ENCODE measurements at places on chromosomes 3 and 15.

DNA sequence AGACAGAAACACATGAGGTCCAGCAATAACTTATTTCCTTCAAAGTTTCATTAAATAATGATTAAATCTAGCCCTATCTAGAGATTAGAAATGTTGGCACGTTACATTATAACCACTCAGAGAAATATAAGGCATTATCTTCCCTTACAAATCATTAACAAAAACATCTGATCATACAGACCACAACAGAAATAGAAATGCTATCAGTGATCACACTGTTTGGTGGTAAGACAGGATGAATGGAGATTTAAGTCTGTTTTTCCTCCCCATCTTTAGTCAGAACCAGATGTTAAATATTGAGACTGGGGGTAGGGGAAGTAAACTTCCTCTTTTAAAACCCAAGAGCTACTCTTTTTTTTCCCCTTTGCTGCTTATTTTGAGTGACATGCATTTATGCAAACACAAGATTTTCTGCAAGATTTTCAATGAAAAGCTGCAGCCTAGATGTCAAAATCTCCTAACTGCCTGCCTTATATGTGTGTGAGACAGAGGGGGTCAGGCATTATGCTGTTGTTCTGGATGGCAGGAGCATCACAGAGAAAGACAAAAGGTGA lies 70.4 kb downstream of the CBLB start:
- no peak for DNase-seq

- no peak for DNase-seq
Observed at GRCh38 chr15:66766282-66767230, 64.5 kb downstream of the SMAD6 start.

DNA sequence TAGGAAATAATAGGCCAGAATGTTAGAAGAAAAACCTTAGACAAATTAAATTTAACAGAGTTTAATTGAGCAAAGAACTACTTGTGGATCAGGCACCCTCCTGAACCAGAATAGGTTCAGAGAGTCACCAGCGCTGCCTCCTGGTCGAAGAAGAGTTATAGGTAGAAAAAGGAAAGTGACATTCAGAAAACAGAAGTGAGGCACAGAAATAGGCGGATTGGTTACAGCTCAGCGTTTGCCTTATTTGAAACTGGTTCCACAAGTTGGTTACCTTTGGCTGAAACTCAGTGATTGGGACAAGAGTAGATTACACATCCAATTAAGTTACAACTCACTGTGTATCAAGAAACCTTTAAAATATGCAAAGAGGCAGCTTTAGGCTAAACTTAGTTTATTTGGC lies 4.4 kb downstream of the AADAC start:
- no peak for DNase-seq

DNA sequence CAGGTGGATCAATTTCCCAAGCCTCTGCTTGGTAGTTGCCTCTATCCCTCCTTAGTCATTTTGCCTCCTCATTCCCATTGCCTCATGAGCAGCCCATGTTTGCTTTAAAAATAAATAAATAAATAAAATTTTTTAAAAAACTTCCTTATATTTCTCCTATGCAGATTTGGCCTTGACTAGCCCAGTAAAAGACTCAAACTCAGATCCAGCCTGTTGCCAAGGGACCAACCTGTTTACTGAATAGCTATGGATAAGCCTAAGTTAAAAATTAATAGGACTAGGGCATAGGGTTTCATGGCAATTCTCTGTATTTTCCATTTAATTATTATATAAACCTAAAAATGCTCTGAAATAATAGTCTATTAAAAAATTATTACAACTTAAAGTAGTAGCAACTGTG lies 384.4 kb downstream of the RSL24D1 start:
- no peak for DNase-seq

DNA sequence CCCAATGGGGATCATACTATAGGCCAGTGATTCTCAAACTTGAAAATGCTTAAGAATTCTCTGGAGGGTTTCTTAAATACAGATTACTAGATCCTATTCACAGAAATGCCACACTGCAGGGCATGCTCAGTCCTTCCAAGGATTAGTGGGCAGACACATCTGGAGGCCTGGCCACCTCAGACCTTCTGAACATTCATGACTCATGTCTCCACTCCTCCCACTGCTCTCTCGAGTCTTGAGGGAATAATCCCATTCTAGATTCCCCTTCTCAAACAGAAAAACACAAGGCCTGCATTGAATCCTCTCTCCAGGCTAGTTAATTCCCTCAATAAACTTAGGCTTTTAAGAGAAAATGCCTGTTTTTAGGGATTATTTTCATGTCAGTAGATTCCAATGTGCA lies 22.1 kb downstream of the ZNF621 start:
- no peak for DNase-seq

GRCh38 chr3:71536376-71536965 lies 47.1 kb downstream of the FOXP1 start:
- DNase-seq: no peak

GRCh38 chr3:188750617-188751016 lies 421.2 kb upstream of the TPRG1 start:
- no peak for DNase-seq

- no peak for DNase-seq
Observed at GRCh38 chr3:42746455-42747450, 26.3 kb downstream of the CCDC13 start.

- no peak for DNase-seq
Observed at GRCh38 chr3:64856106-64856505, 168.3 kb upstream of the ADAMTS9 start.

DNA sequence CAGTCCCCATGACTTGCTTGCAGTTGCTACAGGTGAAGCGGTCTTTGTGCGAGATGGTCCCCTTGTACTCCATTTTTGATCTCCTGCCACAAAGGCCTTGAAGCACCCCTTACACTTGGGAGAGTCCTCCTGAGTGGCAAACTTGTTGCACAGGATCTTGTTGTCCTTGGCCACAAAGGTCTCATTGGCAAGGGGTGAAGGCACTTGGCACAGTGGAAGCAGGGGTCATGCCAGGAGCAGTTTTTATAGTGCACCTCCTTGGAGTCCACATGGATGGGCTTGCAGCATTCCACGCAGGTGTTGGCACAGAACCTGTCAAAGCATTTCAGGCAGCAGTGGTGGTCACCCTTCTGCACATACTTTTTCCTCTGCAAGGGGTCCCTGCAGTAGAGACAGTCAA lies 20.3 kb upstream of the SEC62 start:
- DNase-seq: no peak

DNA sequence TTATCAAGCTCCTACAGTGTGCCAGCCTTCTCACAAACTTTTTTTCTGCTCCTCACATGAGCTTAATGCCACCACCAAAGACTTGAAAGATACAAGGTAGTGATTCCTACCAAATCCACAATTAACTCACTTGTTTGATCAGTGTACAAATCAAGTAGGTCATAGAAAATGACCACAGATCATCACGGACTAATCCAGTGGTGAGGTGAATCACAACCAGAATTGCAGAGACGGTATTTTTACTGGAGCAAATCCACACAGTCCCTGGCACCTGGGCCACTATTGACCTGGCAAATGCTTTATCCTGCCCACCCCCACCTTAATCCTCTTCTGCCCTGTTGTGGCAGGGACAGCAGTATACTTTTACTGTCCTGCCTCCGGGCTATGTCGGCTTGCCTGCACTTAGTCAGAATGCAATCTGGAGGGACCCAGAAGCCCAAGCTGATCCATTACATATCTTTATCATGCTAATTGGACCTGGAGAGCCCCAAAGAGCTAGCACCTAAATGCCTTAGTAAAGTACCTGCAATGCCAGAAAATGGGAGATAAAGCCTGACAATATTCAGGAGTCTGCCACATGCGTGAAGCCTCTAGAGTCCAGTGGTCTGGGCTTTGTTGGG lies 83.9 kb upstream of the CDV3 start:
- no peak for DNase-seq

DNA sequence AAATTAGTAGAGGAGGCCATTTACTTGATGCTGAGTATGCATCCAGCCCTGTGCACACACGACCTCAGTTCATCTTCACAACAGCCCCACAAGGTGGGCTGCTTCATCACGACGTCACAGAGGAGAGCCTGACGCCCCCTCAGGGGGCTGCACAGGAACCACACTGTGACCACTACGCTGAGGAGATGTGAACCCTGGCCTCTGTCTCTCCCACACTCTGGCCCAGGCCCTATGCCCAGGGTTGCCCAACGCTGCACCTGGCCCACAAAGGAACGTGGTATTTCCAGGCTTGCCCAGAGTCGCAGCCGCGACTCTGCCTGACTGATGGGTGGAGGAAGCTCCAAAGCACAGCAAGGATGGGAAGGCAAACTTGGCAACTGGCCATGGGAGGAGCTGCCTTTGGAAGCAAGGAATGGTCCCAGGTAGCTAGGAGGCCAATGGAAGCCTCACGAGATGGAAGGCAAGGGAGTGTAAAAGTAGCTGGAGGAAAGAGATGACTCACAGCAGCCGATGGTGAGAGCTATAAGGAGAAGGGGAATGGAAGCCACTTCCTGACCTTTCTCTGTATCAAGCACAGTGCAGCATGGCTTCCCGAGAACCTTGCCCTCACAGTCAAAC lies 226.0 kb downstream of the KLF13 start:
- DNase-seq: no peak

GRCh38 chr3:168213920-168214319 lies 118.2 kb upstream of the GOLIM4 start:
- DNase-seq: no peak

GRCh38 chr3:194392576-194392975 lies 6.5 kb downstream of the GP5 start:
- no peak for DNase-seq

DNA sequence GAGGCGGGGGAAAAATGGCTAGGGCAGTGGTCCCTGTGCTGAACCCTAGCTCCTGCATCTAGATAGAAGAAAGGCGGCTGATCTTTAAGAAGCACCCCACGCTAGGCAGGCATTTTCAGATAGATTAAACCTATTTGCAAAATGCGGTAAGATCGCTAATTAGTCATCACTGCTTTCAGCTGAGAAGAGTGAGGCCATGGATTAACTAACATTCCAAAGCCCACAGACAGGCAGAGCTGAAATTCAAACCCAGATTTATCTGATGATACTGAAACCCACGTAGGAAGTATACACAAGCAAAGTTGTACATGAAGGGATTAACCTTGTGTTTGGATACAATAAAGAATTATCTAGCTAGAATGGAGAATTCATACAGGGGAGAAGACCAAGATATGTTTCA lies 4.8 kb downstream of the ADPGK start:
- DNase-seq: no peak

GRCh38 chr3:29004885-29005599 lies 275.8 kb upstream of the RBMS3 start:
- no peak for DNase-seq

DNA sequence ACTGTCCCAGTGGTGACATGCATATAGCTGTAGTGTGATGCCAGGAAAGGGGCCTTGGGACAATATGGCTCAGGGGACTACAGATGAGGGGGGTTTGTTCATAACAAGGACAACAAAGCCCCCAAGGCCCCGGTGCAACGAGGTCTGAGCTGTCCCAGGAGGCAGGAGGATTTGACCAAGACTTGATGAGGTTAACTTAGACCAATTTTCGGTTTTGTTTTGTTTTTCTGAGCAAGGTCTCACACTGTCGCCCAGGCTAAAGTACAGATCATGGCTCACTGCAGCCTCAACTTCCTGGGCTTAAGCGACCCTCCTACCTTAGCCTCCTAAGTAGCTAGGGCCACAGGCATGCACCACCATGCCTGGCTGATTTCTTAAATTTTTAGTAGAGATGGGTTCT lies 23.8 kb downstream of the EFCAB12 start:
- DNase-seq: no peak

GRCh38 chr3:41575724-41576123 lies 376.4 kb downstream of the CTNNB1 start:
- DNase-seq: no peak

DNA sequence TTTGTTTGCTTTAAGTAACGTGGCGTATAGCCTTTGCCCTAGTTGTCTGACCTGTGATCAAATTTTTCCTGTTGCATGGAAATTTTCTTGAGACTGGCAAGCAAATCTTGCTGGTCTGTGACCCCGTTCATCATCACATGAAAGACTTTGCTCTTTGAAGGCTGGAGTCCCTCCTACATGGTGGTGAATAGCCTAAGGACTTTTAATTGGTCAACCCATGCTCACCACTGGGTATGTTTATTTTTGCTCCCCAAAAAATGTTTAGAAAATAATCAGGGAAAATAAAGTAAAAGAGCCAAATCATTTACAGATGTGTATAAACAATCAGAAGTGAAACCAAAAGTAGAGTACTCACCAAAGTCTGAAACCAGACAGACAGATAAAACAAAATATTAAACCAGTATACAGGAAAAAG lies 1075.3 kb upstream of the ALCAM start:
- no peak for DNase-seq

- DNase-seq: no peak
Observed at GRCh38 chr3:101828276-101828675, 21.0 kb upstream of the NFKBIZ start.

DNA sequence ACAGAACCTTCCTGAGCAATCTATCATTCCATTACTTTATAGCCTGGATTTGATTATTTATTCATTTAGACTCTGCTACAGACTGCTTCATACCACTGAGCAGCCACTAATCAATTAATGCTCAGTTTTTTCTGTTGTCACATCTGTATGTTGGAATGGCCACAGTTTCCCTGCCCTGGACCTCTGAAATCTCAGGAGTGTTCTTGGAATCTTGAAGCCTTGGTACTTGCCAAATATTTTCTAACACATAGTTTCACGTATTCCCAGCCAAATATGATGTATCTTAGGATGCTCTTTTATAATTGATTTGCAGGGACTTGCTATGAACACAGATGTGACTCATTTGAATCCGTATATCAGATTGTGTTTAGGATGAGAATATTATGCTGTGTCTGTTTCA lies 225.8 kb downstream of the TAFA4 start:
- DNase-seq: no peak

DNA sequence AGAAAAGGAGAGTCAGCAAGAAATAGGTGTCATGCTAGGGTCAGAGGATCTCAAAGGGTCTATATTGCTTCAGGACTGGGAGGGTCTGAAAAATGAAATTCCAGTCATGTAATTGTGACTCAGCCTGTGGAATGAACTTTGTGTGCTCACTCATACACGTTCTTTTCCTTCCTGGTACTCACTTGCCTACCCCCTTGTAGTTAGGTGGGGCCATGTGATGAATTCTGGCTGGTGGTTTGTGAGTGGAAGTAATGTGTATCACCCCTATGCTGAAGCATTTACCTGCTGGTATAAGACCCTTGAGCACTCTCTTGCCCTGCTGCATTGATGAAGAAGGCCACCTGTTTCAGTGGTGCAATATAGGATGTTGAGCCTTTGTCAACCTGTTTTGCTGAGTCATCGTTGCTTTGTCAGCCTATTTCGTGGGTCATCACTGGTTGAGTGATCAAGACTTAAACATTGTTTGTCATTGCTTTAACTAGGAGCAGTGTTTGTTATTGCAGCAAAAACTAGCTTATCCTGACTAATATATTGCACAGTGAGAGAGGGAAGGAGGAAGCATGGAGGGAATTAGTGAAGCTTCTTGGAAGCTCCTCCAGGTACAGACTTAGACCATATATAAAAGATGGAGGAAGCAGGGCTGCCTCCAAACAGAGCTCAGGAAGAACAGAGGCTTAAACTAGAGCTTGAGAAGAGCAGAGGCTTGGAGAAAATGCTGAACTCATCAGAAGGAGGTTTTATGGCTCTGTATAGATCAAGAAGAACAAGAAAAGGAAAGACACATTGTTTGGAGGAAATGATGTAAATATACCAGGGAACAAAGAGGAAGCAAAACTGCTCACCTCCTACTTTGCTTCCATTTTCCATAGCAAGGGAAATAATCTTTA lies 28.9 kb downstream of the TLNRD1 start:
- no peak for DNase-seq

All from esophagus squamous epithelium (tissue), 5 donors.